ENCODE measurements at places on chromosomes 13 and 19. TPM values are rescaled to one million over a fixed set of nuclear protein-coding genes. Genes with fewer than 3 reads are reported as not detected.

The ZNF223 gene
- 3.6 TPM for total RNA-seq

The KLHL1 gene
- total RNA-seq: not detected

The ZNF180 gene
- 7.7 TPM for total RNA-seq

The KLF5 gene
- total RNA-seq: 233 TPM

The APOC1 gene
- 41.0 TPM for total RNA-seq

The PIN1 gene
- total RNA-seq: 60.5 TPM

The KLK14 gene
- 6.6 TPM for total RNA-seq

The ZNF792 gene
- 2.6 TPM for total RNA-seq

The SPTBN4 gene
- total RNA-seq: 1.2 TPM

The PLEKHF1 gene
- total RNA-seq: 4.5 TPM

The ZNF175 gene
- total RNA-seq: 12.1 TPM

The TNFSF9 gene
- total RNA-seq: 2.9 TPM

The COX7A1 gene
- total RNA-seq: 17.1 TPM

The PSG7 gene
- 0.45 TPM for total RNA-seq

The VSTM1 gene
- total RNA-seq: not detected

The ZNF497 gene
- total RNA-seq: 4.8 TPM

The CEACAM21 gene
- total RNA-seq: not detected

The NUP62 gene
- 43.3 TPM for total RNA-seq

The RSPH6A gene
- not detected for total RNA-seq

Data from suprapubic skin (tissue), 4 donors.